ENCODE measurements at places on chromosomes 3 and 15. TPM values are rescaled to one million over a fixed set of nuclear protein-coding genes. Genes with fewer than 3 reads are reported as not detected.

- DNase-seq: peak; percentile 78
Observed at GRCh38 chr3:125684199-125684598, 88.9 kb upstream of the OSBPL11 start.

GRCh38 chr3:162077108-162077507, 580.5 kb downstream of the OTOL1 start:
- DNase-seq: no peak

DNA sequence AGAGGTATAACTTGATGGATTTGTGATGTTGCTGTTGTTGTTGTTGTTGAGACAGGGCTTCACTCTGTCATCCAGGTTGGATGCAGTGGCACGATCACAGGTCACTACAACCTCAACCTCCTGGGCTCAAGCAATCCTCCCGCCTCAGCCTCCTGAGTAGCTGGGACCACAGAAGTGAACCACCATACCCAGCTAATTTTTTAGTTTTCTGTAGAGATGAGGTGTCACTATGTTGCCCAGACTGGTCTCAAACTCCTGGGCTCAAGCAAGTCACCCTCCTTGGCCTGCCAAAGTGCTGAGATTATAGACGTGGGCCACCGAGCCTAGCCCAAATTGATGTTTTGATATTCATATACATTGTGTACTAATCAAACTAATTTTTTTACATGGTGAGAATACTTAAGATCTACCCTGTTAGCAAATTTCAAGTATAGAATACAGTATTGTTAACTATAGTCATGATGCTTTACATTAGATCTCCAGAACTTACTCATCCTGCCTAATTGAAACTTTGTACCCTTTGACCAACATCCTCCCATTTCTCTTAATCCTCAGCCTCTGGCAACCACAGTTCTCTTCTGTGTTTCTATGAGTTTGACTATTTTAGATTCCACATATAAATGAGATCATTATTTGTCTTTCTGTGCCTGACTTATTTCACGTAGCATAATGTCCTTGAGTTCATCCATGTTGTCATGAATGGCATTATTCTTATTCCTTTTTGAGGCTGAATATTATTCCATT, 23.2 kb downstream of the LMCD1 start:
- no peak for DNase-seq

DNA sequence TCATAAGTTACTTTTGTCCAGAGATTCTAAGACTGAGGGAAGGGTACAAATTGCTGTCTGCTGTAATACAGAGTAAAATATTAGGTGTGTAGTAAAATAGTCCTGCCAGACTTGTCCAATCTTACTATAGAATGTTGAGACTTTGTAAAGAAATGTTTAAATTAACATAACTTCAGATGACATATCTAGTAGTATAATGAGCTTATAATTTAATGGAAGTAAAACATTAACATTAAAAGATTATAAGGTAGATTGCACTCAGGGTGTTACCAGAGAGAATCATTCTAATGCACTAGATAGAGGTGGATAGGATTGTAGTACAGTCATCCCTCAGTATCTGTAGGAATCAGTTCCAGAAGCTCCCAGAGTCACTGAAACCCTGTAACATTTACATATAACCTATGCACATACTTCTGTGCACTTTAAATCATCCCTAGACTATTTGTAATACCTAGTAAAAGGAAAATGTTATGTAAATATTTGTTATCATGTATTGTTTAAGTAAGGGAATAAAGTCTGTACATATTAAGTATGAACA, 130.8 kb downstream of the LMLN start:
- no peak for DNase-seq

Gene STRC
- total RNA-seq: 0.21 TPM

DNA sequence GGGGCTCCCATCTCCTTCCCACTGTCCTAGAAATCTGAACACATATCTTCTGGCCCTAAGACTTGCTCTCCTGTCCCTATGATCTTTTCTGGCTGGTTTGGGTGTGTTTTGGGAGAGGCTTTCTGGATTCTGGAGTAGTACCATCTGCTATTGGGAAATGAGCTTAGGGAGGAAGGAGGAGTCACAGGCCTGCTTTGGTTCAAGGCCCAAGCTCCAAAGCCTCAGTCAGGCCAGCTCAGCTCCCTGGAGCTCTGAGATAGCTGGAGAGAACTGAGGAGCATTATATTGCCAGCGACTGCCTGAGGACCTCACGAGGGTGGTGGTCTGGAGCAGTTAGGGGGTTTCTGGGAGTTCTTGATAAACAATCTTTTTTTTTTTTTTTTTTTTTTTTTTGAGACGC, 18.7 kb downstream of the RASGRF1 start:
- peak; percentile 18 for DNase-seq

Gene GRIP2
- total RNA-seq: 14.1 TPM

Gene CFAP100
- not detected for total RNA-seq

- DNase-seq: no peak
Observed at GRCh38 chr15:68145706-68146105, 59.4 kb downstream of the CALML4 start.

GRCh38 chr3:85482213-85482490, 523.4 kb downstream of the CADM2 start:
- no peak for DNase-seq

Gene RTP4
- not detected for total RNA-seq

Gene SOX14
- not detected for total RNA-seq

DNA sequence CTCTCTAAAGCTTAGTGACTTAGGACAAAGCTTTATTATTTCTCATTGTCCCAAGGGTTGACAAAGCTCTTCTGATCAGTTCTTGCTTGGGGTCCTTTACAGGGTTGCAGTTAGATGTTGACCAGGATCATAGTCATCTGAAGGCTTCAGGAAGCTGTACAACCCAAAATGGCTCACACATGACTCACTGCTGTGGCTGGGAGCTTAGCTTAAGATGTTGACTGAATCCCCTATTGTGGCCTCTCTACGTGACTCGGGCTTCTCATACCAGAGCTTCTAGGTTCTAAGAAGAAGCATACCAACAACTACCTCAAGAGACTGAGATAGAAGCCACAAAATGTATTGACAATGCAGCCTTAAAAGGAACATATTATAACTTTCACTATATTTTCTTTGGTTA, 569.6 kb upstream of the ROBO2 start:
- DNase-seq: no peak

Data from tongue (tissue), 3 donors.